Activated effector memory CD4-positive, alpha-beta T cell treated with Interleukin-2 at 50 U/mL for 16 hours (primary cell): ENCODE measurements at places on chromosomes 7 and 10.
A peak's percentile ranks its signal among the peaks of the same experiment; 100 is the strongest.

- no peak for DNase-seq
Observed at GRCh38 chr10:29435809-29436501, 147.1 kb downstream of the LYZL1 start.

DNA sequence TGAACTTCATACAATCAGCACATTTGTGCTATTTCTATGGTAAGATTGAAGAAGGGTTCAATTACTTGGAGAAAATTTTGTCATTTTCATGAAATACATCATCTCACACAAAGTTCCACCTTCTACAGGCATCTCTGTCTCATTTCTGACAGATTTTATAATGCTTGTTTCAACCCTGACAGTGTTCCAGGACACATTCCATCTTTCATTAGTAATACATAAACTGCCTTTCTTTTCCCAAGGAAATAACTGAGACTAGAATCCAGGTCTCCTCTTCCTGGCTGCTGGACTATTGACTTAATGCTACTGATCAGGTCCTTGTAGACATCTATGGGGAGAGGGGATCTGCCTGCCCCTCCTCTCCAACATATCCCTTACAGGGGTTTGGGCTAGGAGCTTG, 70.1 kb upstream of the PLPP4 start:
- no peak for DNase-seq

DNA sequence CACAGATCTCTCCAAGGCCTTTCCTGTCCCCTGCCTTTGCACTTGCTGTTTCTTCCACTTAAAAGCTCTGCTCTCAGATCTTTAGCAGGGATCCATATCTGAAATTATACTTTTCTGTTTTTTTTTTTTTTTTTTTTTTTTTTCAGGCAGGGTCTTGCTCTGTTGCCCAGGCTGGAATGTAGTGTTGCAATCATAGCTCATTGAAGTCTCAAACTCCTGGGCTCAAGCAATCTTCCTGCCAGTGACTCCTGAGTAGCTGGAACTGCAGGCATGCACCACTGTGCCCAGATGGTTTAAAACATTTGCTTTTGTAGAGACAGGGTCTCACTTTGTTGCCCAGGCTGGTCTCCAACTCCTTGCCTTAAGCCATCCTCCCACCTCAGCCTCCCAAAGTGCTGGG, 5.0 kb upstream of the TSPAN15 start:
- no peak for DNase-seq

GRCh38 chr10:100364735-100365391, 17.8 kb downstream of the SCD start:
- DNase-seq: no peak

- no peak for DNase-seq
Observed at GRCh38 chr7:23016345-23017253, 2.7 kb upstream of the HYCC1 start.

- DNase-seq: no peak
Observed at GRCh38 chr10:33240931-33241330, 93.5 kb downstream of the NRP1 start.

GRCh38 chr10:13642293-13642692, 55.5 kb downstream of the PRPF18 start:
- DNase-seq: no peak

DNA sequence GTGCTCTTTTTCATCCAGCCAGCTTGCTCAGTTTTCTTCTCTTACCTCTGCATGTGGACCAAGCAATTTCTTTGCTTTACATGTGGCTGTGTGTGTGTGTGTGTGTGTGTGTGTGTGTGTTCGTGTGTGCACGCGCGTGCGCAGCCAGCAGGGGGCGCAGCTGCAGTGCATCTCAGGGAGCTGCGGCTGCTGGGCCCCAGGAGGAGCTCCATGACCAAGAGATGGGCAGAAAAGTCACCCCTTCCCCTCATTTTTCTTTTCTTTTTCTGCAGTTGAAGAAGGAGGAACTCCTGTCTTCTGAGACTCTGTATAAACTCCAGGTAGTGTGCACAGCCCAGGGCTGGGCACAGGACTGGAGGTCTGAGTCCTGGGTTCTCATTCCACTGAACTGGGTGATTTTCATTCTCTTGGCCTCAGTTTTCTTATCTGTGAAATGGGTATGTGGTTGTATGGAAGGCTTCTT, 41.8 kb downstream of the BLNK start:
- peak; percentile 38 for DNase-seq

DNA sequence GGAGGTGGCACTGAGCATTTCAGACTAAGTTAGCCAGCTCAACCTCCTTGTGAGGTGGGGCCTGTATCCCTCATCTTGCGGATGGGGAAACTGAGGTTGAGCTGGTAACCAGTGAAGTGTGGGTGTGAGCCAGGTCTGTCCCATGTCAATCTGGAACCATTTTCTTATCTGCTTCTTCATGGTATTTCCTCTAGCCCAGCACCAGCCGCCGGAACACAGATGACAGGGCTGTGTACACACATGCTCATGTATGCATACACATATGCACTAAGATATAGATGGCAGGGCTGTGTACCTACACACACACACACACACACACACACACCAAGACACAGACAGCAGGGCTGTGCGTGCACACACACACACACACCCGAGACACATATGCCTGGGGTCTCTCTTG, 18.5 kb downstream of the RAMP3 start:
- DNase-seq: no peak

- DNase-seq: no peak
Observed at GRCh38 chr10:120980279-120981255, 129.4 kb downstream of the WDR11 start.

GRCh38 chr10:63627396-63627795, 106.2 kb downstream of the REEP3 start:
- DNase-seq: no peak

DNA sequence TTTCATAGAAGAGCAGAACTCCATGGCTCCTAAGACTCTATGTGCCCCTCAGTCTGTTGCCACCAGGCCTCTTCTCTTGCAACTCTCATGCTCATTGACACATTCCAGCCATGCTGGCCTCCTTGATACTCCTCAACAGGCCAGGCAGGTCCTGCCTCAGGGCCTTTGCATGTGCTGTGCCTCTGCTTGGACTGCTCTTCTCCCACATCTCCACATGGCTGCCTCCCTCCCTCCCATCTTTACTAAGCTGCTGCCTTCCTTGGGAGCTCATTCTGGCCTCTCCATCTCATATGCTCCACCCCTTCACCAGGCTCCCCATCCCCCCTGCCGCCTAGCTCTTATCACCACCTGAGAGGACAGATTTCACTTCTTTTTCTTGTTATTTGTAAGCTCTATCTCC, 103.8 kb upstream of the GPR26 start:
- no peak for DNase-seq

DNA sequence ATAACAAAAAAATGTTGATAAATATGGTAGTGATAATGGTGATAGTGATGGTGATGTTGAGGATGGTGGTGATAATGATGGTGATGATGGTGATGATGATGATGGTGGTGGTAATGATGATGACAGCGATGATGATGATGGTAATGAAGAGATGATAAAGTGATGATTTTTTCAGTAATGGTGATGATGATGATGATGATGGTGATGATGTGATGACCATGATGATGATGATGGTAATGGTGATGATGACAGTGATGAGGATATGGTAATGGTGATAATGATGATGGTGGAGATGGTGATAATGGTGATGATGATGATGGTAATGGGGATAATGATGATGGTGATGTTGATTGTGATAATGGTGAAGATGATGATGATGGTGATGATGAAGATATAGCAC, 321.6 kb downstream of the TNS3 start:
- DNase-seq: no peak

- DNase-seq: no peak
Observed at GRCh38 chr7:123241809-123242208, 42.0 kb upstream of the SLC13A1 start.

DNA sequence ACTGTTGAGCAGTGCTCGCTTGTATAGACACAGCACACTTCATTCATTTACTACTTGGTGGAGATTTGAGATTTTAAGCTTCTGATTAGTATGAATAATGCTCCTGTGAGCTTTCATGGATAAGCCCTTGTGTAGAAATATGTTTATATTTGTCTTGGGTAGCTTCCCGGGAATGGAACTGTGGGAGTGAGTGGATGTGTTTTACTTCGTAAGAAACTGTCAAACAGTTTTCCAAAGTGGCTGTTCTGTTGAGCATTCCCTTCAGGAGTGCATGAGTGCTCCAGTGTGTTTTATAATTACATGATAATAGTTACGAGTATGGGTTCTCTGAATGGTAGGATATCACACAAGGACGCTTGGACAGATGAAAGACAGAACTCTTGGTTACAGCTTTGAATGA, 49.4 kb downstream of the VWC2 start:
- DNase-seq: no peak

DNA sequence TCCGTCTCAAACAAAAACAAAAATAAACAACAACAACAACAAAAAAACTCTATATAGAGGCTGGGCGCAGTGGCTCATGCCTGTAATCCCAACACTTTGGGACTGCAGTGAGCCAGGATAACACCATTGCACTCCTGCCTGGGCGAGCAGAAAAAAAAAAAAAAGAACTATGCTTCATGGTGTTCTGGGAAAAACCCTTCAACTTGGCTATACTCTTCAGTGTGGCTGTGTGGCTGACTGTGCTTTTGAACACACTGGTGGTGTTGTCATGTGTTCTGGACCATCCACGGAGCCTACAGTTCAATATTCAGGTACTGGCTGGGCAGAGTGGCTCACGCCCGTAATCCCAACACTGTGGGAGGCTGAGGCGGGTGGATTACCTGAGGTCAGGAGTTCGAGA, 26.5 kb downstream of the SNX8 start:
- no peak for DNase-seq

GRCh38 chr7:81013083-81013817, 94.4 kb upstream of the SEMA3C start:
- no peak for DNase-seq

DNA sequence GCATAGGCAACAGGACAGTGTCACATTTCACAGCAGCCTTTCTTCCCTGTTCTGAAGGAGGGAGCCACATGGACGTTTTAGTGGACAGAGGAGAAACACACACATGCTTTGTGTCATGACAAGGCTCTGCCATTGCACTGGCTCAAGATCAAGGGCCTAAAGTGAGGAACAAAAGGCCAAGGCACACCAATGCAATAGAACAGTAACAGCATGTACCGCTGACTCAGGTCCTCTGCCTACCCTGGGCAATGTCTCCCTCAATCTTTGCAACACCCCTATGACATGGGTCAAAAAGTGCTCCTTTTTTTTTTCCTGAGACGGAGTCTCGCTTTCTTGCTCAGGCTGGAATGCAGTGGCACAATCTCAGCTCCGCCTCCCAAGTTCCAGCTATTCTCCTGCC, 57.8 kb upstream of the SDK1 start:
- no peak for DNase-seq

GRCh38 chr7:52992001-52992400, 43.4 kb upstream of the POM121L12 start:
- DNase-seq: no peak

DNA sequence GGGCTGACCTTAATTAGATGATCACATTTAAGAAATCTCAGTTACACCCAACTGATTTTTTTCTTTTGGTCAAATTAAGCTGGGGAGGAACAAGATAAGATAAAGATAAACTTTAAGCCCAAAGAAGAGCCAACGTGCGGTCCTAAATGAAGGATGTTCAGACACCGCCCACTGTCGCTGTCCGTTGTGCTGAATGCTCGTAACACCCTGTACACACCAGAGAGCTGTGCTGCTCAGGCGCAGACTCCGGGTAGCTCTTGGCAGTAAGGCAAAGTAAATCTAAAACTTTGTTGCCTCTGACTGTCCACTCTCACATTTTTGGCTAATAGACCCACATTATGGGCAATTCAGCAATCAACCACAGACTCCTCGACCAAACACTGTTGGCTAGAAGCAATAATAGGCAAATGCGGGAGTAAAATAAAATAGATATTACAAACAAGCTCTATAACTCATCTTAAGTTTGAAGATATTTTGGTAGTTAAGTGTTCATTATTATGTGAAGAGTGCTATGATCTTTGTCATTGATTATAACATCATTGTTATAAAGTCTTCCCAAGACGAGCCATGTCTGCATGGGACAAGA, 57.1 kb downstream of the PLPP4 start:
- DNase-seq: no peak

GRCh38 chr7:157898802-157899505, 562.1 kb downstream of the DNAJB6 start:
- DNase-seq: no peak

DNA sequence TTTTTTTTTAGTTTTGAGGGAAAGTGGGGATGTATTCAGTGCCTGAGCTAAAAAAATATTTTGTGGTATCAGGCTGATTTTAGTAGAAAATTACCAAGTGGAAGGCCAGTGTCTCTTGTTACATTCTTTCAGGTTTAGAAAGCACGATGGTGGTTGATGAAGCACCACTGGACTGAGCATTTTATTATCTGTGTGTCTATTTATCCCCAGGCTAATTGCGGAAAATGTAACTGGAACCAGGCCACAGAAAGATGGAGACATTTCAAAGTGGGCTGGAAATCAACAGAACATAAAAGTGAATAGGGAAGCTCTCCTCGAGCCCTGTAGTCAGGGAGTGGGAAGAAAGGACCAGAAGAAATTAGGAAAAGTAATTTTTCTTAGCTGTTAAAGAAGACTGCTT, 261.0 kb downstream of the STK31 start:
- no peak for DNase-seq

DNA sequence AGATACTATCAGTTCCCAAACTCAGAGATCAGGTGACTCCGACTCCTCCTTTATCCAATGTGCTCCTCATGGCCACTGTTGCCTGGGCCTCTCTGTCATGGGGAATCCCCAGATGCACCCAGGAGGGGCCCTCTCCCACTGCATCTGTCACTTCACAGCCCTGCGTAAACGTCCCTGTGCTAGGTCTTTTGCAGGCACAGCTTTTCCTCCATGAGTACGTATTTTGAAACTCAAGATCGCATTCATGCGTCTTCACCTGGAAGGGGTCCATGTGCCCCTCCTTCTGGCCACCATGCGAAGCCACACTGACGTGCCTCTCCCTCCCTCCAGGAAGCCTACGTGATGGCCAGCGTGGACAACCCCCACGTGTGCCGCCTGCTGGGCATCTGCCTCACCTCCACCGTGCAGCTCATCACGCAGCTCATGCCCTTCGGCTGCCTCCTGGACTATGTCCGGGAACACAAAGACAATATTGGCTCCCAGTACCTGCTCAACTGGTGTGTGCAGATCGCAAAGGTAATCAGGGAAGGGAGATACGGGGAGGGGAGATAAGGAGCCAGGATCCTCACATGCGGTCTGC, 162.2 kb downstream of the EGFR start:
- DNase-seq: no peak

DNA sequence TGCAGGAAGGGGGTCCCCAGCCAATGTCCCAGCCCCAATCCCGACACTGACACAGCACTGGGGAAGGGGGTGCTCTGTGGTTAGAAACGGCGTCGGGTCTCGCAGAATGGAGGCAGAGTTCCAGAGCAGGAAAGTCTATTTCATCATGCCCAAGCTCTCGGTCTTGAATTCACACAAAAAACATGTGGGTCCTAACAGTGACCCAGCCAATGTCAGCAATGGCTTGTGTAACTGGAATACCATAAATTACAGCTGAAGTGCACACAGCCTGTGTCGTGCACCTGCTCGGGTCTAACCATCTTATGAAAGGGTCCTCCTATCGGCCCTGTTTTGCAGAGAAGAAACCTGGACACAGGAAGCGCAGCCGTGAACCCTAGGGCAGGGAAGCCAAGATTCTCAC, 324.1 kb downstream of the ADARB2 start:
- DNase-seq: no peak
